ENCODE measurements at places on chromosomes 1 and 21.

GRCh38 chr1:232105561-232105960, 479.0 kb downstream of the DISC1 start:
- DNase-seq: no peak

GRCh38 chr21:45502600-45502999, 39.6 kb downstream of the SLC19A1 start:
- DNase-seq: peak; percentile 25

DNA sequence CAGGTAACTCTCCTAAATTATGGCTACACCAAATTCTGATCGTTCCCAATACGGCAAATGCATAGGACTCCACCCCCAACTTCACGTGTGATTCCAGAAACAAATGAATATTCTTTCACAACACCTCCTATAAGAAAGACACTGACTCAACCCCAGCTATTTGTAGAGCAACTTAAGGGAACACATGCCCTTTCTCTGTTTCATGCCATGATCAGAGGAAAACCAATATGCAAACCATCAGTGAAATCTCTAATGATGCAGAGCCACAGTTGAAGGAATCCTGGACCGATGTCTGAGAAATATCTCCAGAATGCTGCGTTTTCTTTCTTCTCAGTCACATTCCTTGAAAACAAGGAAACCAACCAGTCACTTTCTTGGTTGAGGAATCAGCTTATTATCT, 164.2 kb upstream of the PTBP2 start:
- DNase-seq: no peak

DNA sequence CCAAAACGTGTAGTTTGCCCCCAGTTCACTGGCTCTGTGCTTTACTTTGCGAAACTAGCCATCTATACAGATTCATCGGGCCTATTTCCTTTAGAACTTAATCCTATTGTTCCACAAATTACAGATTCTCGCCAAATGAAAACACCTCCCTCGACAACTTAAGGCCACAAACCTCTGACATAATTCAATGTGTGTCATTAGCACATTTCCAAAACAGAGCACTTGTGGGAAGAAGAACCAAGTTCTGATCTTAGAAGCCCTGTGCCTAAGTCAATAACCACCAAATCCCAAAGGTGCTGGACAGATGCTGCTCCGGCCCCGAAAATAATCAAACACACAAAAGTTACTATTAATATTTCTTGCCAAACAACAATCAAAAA, 93.9 kb downstream of the SLC45A1 start:
- DNase-seq: no peak

DNA sequence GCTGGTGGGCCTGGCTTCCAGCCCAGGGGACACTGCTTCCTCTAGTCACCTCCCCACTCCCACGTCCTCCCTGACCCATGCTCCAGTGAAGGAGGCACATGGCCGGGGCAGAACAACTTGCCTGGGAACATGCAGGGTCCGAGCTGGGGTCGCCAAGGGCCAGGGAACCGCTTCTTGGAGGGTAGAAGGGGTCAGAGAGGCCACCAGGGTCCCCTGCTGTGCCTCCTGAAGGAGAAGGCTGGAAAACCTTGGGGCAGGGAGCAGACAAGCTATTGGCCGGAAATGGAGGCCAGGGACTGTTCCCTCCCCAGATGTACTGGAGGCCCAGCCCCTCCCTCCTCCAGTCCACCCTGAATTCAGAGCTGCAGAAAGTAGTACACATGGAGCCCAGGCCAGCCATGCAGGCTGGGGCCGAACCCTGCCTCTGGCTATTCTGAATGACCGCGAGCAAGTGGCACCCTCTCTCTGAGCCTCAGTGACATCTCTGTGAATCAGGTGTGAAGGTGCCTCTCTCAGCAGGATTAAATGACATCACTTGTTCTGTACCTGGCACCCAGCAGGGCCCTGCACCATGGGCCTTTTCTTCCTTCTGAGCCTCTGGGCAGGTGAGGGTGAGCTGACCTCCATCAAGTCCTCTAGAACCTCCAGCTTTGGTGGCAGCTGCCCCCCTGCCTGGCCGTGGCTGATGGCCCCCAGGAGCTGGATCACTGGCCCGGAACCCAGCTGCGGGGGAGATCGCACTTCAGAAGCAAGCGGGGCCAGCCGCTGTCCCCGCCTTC, 15.7 kb downstream of the SPOCD1 start:
- DNase-seq: no peak

- DNase-seq: peak; percentile 12
These were observed 1.2 kb downstream of the ATP1B1 start for GRCh38 chr1:169107603-169108208.

- DNase-seq: no peak
These were observed 17.0 kb upstream of the TRIM45 start for GRCh38 chr1:117138561-117138960.

DNA sequence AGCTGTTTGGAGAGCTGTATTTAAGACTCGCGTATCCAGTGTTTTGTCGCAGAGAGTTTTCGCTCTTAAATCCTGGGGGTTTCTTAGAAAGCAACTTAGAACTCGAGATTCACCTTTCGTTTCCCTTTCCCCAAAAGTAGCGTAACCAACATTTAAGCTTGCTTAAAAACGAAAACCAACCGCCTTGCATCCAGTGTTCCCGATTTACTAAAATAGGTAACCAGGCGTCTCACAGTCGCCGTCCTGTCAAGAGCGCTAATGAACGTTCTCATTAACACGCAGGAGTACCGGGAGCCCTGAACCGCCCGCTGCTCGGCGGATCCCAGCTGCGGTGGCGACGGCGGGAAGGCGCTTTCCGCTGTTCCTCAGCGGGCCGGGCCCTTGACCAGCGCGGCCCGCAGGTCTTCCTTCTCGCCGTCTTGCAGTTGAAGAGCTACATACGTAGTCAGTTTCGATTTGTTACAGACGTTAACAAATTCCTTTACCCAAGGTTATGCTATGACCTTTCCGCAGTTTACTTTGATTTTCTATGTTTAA, 1.9 kb downstream of the OLIG1 start:
- peak; percentile 67 for DNase-seq

DNA sequence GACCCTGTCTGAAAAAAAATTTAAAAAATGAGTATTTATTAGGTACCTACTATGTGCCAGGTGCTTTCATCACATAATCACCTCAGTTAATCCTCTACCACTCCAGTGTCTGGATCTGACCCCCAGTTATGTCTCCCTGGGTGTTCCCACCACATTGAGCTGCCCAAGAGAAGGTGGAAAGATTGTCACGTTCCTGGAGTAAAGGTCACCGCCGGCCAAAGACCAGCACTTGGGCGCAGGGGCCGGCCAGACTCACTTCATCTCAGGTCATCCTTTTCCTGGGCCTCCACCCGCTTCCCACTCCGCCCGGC, 714 bp downstream of the PYCR2 start:
- DNase-seq: no peak

DNA sequence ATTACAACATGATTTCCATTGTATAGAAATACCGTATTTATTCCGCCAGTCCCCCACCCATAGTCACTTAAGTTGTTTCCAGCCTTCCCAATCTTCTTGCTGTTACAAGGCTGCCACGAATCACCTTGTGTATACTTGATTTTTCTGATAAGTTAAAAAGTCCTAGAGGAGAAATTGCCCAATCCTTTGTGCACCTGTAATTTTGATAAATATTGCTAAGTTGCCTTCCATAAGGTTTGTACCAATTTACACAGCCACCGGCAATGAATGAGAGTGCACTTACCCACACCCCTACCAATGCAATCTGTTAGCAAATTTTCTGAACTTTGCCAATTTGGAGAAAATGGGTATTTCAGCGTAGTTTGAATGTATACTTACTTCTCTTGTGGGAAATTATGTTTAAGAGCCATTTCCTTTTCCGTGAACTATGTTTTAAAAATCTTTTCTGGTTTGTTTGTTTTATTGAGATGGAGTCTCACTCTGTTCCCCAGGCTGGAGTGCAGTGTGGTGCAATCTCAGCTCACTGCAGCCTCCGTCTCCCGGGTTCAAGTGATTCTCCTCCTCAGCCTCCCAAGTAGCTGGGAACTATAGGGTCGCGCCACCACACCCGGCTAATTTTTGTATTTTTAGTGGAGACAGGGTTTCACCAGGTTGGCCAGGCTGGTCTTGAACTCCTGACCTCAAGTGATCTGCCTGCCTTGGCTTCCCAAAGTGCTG, 87.4 kb downstream of the DHRS3 start:
- DNase-seq: no peak

DNA sequence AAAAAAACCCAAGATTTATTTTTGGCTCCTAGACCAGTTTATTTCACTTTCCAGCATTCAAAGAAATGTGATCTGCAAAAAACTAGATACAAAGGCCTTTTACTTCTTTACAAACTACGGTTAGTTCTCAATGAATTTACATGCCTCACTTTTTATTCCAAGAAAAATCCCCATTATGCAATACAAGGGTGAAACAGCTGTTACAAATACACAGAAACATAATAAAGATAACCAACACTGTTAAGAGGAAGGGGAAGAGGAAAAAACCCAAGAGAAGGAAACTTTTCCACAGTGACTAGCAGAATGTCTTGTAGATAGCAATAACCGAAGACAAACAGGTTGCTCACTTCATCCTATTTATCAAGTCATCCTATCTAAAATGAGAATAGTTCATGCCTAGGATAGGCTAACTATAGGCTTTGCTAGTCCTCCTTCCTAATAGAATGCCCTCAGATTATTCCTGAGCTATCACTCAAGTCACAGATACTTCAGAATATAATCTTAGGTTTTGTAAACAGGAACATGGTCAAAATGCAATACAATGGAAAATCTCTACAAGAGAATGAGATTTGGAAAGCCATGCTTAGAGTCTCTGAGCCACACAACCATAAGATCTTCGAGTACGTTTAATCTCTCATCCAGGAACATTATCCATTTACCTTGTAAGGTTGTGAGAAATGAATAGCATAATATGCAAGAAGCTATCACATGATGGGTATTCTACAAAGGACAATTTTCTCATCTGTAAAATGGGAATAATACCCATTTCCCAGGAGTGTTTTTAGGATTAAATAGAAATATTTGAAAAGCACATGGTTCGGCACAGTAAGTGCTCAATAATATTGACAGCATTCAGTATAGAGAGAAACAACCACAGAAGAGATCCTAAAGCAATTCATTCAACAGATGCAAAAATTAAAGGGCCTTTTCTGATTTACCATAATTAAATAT, 5.4 kb downstream of the PNRC2 start:
- no peak for DNase-seq

Measured in NCI-H524 (cell line).